KG1 (cell line): ENCODE measurements at places on chromosomes 6 and 20.

- no peak for DNase-seq
Measured at GRCh38 chr6:122207794-122208193, 191.7 kb upstream of the HSF2 start.

DNA sequence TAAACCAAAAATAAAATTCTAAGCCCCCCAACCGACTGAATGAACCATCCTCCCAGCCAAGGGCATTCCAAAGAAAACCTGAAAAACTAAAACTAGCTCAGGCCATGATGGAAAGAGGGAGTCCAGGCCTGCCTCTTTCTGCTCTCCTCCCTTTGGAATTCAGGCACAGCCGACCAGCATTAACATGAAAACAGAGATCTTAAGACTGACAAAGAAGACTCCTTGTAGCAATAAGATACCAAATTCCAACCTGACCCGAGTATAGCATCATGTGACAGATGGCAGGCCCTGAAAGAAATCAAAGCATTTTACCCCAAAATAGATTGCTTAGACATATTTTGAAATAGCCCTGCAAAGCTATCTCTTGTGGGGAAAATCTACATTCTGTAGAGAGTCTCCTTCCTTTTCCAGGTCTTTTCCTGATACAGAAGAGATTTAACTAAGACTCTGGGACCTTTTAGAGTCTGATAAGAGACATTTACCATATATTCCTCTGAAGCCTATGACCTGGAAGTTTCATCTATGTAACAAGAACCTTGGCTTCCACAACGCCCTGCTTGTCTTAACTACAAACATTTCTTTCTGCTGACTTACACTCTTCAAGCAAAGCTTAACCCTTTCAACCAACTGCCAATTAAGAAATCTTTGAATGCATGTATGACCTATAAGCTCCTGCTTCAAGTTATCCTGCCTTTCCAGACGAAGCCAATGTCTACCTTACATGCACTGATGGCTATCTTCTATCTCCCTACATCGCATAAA, 22.2 kb upstream of the TXLNB start:
- DNase-seq: no peak

- DNase-seq: no peak
Measured at GRCh38 chr6:119035459-119035858, 43.0 kb downstream of the FAM184A start.

DNA sequence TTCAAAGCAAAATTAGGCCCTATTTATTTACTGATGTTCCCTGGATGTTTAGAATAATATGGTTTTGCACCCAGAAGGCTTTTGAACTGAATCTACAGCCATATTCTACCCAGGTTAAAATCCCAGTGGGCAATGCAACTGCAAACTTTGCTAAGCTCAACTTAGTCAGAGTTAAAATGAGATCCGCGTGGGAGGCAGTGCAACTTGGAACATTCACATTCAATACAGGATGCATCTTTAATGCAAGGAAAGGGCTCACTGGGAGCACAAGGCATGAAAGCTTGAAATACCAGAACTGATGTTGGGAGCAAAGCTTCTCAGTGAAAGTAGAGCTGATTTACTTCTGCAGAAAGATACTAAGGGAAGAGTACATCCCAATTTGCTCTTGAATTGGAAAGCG, 281.2 kb upstream of the DEFB112 start:
- no peak for DNase-seq

- DNase-seq: no peak
Measured at GRCh38 chr20:62917720-62918119, 8.6 kb downstream of the DIDO1 start.

GRCh38 chr20:63292904-63293303, at the start of gene COL20A1:
TSS of gene COL20A1 (plus strand) at chr20:63293186. CDS start at chr20:63295108, 1,922 bp downstream.
- DNase-seq: no peak

DNA sequence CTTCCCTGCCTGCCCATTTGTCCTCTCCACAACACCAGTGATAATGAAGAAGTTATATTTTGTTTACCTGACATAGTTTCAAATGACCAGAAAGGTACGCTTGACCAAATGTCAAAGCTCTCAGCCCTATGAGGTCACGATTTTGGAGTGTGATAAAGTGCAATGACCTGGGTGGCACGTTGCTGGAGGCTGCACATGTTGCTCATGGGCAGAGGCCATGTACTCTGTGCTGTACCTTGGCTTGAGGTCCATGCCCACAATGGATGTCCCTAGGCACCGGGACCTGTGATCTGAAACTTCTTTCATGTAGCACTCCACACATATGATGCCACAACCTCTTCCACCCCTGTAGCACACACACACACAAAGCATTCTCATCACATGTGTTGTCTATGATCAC, 164.0 kb upstream of the HEY2 start:
- no peak for DNase-seq

GRCh38 chr6:130760006-130760405, 67.2 kb upstream of the SMLR1 start:
- DNase-seq: no peak

DNA sequence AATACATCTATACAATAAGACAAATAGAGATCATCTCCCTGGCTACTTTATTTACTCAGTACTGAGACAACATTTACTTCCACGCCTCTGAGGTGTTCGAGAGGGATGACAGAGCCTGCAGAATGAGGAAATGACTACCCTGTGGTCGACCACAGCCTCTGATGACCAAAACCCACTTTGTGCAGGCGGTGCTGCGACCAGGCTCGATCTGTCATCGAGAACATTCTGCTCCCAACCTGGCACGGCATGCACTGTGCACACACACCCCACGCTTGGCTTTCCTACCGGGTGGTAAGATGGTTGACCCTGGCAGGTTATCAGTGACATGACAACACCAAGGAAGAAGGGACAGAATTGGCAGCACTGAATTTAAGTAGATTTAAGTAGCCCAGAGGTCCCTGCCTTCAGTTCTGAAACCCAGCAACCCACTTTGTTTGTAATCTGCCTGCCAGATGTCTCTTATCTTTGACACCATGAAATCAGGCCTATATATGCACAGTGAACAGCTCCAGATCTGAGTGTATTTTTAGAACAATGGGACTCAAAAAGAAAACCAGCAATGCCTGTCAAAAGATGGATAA, 42.6 kb downstream of the TTI1 start:
- DNase-seq: peak; percentile 23

GRCh38 chr20:10558635-10559187, 115.1 kb downstream of the JAG1 start:
- no peak for DNase-seq

GRCh38 chr6:47665112-47665511, 33.3 kb upstream of the ADGRF4 start:
- DNase-seq: no peak

- DNase-seq: no peak
Measured at GRCh38 chr20:23541330-23541729, 27.0 kb downstream of the CST9L start.

- DNase-seq: no peak
Measured at GRCh38 chr6:37936150-37936549, 116.6 kb downstream of the ZFAND3 start.

DNA sequence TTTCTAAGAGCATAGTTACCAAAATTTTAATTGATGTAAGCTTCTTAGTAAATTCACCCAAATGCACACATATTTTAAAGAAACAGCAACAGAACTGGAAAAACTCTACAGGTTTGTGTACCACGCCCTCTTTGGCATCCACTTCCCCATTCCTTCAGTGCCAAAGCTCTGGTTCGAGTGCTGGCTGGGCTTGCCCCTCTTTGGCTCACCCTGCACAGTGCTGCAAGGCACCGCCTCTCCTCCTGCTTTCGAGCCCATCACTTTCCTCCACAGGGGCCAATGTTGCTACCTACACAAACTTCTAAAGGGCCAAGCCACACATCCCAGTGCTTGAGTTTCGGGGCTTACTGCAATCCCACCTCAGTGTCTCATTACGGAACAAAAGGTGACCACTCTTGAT, 9.6 kb downstream of the LRP11 start:
- no peak for DNase-seq

DNA sequence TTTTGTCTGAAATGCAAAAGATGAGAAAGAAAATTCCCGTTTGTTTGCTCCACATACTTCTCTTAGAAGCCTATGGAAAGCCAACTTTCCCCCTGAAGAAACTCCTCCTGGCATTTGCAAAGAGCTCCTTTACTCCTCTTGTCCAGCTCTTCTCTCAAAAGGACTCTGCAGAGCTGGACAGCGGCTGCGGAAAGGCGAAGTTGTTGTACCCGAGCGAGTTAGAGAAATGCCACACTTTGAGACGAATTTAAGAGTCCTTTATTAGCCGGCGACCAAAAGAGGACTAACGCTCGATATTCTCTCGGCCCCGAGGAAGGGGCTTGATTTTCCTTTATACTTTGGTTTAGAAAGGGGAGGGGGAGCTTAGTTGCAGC, 157.8 kb downstream of the TRIM27 start:
- no peak for DNase-seq

DNA sequence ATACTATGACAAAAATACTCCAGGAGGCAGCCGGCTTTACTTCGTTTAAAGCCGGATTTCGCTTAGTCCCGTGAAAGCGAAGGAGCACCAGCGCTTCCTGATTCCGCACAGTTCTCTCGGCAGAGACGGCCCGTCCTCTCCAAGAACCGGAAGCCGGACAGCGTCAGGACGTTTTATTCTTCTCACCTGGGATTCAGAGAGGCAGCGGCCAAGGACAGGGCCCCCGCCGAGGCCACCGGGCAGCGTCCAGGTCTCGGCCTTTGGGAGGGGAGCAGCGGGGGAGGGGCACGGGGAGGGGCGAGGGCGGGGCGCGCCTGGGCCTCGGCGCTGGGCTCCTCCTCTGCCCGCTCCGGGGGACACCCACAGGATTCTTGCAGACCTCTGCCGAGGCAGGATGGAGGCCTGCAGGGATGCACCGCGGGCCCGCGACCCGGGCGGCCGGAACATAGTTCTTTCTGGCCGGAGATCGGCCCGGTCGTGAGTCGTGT, 2.8 kb upstream of the DIDO1 start:
- peak; percentile 69 for DNase-seq

GRCh38 chr20:17538517-17539170, 7.5 kb upstream of the BFSP1 start:
- no peak for DNase-seq

DNA sequence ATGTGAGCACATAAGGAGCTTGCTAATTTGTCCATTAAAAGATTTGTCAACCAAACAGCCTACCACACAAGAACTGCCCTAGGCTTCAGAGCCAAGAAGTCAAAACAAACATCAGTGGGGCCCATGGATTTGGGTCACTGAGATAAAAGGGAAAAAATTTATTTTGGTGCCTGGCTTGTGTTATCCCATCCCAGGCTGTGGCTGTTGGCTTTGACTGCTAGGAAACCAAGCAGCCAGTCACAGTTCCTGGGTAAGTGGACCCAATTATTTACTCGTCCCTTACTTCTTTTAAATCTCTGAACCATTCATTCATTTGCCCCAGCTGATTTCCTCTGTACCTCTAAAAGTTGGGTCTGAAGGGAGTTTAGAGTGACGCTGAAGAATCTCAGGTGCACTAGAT, 41.3 kb downstream of the EDN1 start:
- DNase-seq: no peak

DNA sequence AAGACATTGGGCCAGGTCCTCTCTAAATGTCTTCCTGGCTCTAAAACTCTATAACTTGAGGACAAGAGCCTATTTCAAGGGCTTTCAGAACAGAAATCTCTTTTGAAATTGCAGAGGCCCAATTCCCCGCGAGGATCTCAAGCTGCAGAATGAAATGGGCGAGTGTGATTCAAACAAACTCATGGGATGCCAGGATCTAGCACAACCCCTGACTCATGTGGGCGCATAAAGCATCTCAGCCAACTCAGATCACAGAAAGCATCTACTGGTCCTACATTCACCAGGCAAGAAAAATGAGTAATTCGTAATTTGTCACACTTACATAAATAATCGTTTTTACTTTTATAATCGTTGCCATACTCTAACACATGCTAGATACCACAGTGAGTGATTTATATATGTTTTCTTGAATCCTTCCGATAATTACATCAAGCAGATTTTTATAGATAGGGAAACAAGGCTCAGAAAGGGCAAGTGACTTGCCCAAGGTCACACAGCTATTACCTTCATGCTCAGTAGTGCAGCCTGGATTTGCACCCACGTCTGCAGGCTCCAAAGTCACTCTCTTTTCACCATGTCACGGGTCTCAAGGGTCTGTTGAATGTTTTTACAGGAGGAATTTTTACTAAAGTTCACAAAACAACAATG, 26.2 kb downstream of the FOXF2 start:
- no peak for DNase-seq

- no peak for DNase-seq
Measured at GRCh38 chr6:103723438-103724322, 1136.0 kb downstream of the HACE1 start.

- no peak for DNase-seq
Measured at GRCh38 chr6:36290668-36291620, 21.1 kb downstream of the PNPLA1 start.

- no peak for DNase-seq
Measured at GRCh38 chr20:49028684-49029083, 17.4 kb upstream of the CSE1L start.

DNA sequence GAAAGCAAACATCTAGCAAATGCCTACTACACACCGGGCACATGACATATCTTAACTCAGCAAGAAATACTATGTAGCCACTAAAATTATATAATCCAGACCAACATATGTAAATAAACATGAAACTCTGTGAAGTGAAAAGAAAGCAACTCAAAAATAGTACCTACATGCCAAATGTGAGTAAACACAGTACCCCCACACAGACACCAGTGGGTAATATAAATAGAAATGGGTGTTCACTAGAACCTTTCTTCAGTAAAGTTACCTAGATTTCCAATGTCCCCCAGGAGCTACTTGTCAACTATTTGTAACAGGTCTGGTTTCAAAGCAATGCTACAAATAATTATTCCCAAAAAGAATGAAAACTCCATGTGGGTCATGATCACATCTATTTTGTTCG, 25.5 kb downstream of the TRERF1 start:
- no peak for DNase-seq

DNA sequence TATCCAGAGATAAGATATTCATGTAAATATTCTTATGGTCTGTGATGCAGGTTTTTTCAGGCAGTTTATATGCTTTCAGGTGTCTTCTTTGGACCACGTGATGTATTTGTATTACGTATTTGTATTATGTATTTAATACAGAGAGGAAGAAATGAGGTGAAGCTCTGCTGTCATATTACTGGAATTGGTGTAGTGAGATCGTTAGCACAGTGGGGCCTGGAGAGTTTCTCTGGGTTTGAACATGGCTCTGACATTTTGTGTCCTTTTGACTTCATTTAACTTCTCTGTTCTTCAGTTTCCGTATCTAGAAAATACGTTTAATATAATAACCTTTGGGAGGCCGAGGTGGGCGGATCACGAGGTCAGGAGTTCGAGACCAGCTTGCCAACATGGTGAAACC, 1.6 kb upstream of the PRIM2 start:
- DNase-seq: no peak

DNA sequence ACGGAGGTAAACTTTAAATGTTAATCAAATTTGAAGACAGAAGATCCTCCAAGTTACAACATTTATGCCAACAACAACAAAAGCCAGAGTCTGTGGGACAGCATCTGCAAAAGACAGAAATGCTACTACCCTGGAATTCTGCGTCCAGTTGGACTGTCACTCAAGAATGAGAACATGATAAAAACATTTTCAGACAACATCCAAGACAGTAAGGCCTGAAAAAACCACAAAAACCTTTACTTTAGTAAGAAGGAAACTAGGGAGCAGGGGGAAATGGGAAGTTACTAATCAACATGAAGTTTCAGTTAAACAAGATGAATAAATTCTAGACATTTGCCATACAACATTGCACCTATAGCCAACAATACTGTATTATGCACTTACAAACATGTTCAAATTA, 77.6 kb downstream of the MLIP start:
- DNase-seq: no peak
